Stimulated activated memory B cell treated with anti-CD40 and anti-IgM and Interleukin-4, amounts not matched to agents 10 μg/mL and 1 μg/mL and 100 μg/mL, for 72 hours (primary cell): ENCODE measurements at places on chromosomes 11 and 22.
A peak's percentile ranks its signal among the peaks of the same experiment; 100 is the strongest.

- ATAC-seq = no peak
These were observed 49.2 kb upstream of the TIMP3 start for GRCh38 chr22:32752326-32752725.

DNA sequence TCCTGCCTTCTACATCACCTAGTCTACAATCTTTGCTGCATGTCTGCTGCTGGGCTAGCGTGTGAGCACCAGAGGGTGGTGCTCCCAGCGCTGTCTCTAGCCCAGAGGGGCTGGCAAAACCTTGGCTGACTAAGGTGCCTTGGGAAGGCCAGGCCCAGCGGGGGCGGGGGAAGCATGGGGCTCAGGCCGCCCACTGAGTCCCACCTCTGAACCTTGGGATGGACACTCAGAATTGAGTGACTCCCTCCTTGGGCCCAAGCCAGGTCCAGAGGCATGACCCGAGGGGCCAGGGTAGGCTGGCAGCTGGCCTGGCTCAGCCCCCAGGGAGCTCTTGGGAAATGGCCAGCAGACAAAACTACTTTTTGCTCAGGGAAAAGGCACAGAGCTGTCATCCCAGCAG, 7.6 kb upstream of the GAL3ST1 start:
- no peak for ATAC-seq

DNA sequence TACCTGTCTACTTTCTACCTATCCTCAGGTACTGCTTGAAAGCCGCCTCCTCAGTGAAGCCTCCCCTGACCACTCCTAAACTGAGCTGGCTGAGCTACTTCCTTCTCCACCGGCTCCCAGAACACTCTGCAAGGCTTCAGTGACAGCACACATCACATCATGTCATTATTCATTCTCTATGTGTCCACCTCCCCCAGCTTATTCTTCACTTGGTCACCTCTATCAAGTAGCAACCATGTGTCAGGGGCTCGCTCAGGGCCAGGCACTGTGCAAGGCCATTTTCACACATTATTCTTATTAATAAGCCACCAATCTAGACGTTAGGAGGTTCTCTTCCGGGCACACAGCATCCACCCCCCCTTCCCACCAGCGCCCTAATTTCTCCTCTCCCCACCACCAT, 3.7 kb upstream of the ELFN2 start:
- ATAC-seq = no peak

- no peak for ATAC-seq
These were observed 500.1 kb downstream of the BRD1 start for GRCh38 chr22:49327411-49328117.

DNA sequence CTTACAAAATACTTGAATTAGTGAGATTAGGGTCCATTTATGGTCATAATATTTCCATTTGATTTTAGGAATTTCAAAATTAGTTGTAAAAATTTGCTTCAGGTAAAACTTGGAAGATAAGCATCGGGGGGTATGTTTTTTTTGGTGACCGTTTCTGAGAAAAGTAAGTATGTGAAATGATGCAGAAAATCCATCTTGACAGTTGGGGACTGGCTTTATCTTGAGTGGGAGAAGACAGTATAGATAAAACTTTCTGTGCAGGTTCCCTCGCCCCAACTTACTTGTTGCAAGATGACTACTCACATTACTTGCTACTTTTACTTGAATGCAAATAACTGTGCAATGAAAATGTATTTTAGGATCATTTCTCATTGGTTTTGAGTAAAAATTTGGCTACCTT, 49.5 kb downstream of the DNAJC24 start:
- no peak for ATAC-seq

GRCh38 chr11:130420478-130421198, 7.8 kb downstream of the ADAMTS8 start:
- no peak for ATAC-seq

DNA sequence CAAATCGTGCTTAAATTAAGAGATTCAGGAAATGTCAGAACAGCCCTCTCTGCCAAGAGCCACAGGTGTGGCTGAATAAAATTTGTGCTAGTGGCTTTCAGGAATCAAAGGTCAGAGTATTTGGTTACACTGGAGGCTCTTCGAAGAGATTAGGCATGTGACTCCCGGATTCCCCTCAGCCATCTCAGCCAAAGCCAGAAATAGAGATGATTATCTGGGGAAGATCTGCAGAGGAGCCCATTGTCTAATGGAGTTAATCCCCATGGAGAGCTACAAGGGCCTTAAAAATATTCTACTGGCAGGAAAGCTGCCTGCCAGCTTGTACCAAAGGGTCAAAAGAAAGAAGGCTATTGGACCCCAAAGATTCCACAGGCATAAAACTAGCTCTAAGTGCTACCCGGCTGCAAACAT, 1259.5 kb downstream of the TBC1D22A start:
- no peak for ATAC-seq

DNA sequence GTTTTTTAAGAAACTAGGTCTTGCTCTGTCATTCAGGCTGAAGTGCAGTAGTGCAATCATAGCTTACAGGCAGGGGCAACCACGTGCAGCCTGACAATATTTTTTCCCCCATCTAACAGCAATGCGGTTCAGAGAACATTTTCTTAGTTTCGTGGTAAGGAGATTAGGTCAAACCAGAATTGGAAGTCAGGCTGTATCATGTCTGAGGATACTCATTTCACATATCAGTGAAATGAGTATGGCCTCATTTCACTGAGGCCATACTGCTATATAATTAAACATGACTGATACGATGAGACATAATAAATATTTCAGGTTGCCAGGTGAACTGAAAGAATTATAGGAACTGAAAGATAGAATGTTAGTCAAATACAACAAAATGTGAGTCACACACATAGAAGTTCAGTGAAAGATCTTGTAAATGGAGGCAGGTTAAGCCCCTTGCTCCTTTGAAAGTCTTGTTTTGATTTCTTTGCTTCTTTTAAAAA, 32.5 kb upstream of the IZUMO1R start:
- ATAC-seq = peak; percentile 70

- no peak for ATAC-seq
These were observed 10.4 kb upstream of the ANO1 start for GRCh38 chr11:70067591-70068341.

GRCh38 chr11:73167363-73167954, 25.3 kb upstream of the FCHSD2 start:
- no peak for ATAC-seq

DNA sequence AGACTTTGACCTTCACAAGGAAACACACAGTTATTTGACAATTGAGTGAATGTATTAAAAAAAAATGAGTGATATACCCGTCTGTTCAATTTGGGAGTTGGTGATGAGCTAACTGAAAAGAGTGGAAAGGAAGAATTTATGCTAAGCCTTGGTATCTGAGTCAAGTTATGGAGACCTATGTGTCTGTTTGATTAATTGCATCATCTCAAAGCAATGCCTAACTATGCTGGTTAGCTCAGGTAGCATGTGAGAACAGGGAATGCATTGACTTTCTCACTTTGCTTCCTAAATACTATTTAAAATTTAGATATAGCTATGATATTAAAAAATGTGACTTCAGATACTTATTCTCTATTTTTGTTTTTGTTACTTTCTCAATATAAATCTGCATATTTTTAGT, 110.5 kb downstream of the DDX10 start:
- ATAC-seq = no peak

GRCh38 chr11:11370962-11371303, 17.9 kb upstream of the CSNK2A3 start:
- ATAC-seq = no peak

DNA sequence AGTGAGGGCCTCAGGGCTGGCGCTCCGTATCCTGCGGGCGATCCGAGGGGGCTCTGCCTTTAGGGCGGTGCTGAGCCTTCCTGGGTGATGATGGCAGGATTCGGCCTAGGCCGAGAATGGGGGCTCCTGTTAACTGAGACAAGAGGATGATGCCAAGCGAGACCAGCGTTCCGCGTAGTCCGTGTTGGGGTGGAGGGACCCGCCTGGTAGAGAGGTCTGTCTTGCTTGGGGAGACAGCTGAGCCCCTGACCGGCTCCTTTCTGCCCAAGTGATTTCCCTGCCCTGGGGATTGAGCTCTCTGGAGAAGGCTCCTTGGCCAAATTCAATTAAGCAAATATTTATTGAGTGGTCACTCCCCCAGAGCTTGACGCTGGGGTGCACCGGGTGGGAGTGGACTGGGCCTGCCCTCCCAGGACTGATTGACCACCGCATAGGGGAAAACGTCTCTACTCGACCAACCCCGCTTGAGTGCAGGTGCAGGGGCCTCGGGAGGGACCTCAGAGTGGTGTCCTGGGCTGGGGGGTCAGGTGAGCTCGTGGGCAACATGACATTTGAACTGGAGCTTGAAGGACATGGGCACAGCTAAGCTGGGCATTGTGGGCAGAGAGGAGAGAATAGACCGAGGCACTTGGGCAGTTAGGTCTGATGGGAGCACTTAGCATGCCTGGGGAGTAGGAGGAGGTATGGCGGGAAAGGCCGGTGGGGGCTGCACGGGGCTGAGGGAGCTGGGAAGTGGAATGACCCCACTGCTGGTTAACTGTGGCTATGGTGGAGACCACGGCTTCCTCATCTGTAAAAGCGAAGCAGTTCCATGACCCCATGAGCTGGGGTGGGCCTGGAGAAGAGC, 1.1 kb downstream of the GNAZ start:
- ATAC-seq = no peak

GRCh38 chr11:88131764-88132470, 43.3 kb downstream of the RAB38 start:
- ATAC-seq = no peak

DNA sequence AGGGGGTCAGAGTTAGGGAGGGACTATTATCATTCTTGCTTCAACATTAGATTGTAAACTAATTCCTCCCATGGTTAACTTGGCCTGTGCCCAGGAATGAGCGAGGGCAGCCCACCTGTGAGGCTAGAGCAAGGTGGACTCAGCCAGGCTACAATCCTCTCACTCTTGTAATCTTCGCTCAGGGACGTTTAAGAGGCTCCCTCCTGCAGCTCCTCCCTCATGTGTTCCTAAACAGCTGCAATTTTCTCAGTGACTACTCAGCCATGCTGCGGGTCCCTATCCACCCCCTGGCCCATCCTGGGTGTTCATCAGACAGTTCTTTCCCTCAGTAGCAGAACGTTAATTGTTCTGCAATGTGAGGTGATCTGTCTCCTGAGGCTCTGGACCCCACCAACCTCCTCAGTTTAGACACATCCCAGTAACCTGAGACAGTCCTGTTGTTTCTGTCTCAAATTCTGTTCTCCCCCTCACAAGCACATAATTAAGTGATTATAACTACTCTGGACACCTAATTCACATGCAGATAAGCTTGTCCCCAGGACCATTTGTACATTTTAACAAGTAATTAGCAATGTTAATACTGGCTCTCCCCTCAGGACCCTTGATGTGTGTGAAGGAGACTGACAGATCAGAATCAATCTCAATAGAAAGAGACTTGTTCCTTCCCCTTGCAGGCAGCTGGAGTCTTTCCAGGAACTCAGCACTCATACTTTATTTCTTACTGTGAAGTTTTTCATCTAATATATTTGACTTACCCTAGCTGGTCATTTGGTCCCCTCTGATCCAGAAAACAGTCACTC, 337.2 kb upstream of the B3GAT1 start:
- no peak for ATAC-seq

- ATAC-seq = no peak
These were observed 14.3 kb upstream of the P2RY2 start for GRCh38 chr11:73203790-73204189.

- ATAC-seq = no peak
These were observed 211.2 kb upstream of the GRIA4 start for GRCh38 chr11:105398636-105399035.

- ATAC-seq = no peak
These were observed 19.1 kb downstream of the CYB5R2 start for GRCh38 chr11:7654195-7654705.

GRCh38 chr22:38240734-38241252, 32.0 kb downstream of the TMEM184B start:
- ATAC-seq = no peak

DNA sequence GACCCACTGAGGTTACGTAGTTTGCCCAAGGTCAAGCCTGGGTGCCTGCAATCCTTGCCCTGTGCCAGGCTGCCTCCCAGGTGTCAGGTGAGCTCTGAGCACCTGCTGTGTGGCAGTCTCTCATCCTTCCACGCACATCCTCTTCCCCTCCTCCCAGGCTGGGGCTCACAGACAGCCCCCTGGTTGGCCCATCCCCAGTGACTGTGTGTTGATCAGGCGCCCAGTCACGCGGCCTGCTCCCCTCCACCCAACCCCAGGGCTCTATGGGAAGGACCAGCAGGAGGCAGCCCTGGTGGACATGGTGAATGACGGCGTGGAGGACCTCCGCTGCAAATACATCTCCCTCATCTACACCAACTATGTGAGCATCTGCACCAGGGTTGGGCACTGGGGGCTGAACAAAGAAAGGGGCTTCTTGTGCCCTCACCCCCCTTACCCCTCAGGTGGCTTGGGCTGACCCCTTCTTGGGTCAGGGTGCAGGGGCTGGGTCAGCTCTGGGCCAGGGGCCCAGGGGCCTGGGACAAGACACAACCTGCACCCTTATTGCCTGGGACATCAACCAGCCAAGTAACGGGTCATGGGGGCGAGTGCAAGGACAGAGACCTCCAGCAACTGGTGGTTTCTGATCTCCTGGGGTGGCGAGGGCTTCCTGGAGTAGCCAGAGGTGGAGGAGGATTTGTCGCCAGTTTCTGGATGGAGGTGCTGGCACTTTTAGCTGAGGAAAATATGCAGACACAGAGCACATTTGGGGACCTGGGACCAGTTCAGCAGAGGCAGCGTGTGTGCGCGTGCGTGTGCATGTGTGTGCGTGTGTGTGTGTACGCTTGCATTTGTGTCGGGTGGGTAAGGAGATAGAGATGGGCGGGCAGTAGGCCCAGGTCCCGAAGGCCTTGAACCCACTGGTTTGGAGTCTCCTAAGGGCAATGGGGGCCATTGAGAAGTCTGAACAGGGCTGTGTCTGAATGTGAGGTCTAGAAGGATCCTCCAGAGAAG, 1.6 kb downstream of the GSTP1 start:
- no peak for ATAC-seq

DNA sequence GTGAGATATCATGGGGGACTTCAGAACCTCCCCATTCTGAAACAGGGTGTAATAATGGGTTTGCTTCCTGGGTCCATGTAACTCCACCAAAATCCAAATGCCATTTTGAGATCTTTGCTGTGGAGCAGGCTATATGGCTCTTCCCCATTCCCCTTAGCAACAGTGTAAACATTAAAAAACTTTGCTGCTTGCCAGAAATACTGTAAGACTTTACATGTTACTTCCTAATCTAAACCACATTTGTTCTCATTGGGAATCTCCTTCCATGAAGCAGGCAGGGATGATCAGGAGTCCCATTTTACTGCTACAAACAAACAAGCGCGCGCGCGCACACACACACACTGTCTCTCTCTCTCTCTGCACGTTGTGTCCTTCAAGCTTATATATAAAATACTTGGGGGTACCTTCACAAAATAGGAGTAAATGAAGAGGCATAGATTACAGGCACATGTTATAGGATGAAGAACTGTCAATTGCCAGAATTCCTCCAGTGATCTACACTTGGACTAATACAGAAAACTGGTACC, 86.5 kb downstream of the ANO3 start:
- no peak for ATAC-seq

- ATAC-seq = no peak
These were observed 70.3 kb downstream of the MAML2 start for GRCh38 chr11:96272529-96273222.

DNA sequence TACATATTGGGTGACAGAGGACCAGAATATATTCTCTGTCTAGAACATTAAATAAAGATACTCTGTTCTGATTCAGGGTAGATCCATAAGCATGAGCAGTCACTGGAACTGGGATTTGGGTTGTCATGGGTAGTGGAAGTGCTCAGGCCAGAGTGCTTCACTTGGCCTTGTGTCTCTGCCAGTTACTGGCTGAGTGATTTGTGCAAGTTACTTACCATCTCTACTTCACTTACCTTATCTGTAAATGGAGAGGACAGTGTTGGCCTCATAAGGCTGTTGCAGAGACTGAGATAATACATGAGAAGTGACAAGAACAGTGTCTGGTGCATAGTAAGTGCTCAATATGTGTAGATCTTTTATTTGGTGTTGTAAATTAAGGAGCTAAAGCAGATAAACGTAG, 17.6 kb downstream of the ATXN10 start:
- no peak for ATAC-seq
